ENCODE measurements at places on chromosomes 1 and 21.

DNA sequence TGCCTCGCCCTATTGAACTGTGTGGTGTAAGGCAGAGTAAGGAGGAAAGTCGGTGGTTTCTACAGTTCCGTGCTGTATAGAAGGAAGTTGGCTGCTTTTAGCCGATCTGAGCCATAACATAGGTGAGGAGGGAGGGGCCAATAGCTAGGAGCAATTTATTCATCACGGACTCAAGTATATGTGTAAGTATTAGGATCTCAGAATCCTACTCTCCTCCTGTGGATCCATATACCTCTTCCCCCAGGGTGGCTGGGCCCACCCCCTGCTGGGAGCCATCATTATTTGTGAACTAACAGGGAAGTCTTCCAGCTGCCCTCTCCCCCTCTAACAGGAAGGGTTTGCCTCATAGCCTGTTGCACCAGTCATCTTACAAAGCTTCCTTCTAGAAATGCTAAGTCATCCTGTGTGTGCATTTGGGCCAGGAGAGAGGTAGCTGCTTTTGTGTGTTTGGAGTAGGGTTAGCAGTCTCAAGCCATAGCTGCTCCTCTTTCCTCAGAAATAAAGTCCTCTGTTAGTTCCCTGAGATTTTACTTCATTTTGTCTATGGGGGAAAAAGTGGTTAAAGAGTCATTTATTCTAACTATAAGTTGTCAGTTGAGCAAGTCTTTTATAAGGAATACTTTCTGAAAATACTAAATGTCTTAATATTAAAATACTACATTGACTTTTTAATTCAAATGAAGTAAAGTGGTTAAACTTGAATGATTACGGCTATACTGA is 14.9 kb upstream of the CENPS start:
- DNase-seq = no peak

DNA sequence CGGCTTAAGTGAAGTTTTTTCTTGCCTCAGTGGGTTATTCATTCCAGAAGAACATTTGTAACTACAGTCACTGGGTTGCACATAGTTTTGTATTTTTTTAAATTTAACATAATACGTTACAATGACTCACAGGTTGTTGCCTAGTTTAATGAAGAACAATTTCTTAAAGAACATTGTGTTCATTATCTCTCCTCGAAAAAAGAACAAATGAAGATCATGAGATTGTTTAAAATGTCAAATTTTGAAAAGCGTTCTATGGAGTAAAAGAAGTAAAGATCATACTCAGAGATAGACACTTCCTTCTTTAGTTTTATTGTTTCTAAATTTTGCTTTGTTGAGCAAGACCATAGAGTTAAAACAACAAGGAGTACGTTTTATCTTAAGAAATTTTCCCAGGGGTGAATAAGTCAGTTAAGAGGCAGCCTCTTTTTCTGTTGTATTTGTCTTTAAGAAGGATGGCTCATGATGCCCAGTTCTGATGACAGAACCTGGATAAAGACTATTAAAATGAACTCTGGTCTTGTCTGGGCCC is 10.5 kb upstream of the SLAMF1 start:
- no peak for DNase-seq

- no peak for DNase-seq
Measured at GRCh38 chr1:157132616-157133167, 5.5 kb downstream of the ETV3 start.

GRCh38 chr1:11428789-11429188 is 50.2 kb upstream of the DISP3 start:
- DNase-seq = no peak

DNA sequence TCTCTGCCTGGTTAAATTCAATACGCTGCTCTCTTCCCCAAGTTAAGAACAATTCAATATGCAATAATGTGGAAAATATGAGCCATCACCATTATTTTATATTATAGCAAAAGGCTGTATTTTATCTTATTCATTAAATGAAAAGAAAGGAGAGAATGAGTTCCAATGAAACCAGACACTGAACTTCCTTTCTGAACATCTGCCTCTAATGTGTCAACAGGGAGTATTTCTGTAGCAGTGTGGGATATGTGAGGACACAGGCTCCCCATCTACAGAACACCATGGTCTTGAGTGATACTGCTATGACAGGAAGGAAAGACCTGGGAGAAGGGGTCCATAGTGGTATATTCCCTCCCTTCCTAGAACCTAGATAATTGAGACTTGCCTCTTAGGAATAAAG is 46.3 kb downstream of the CASQ2 start:
- no peak for DNase-seq

GRCh38 chr1:182770232-182770631 is 19.3 kb upstream of the NPL start:
- no peak for DNase-seq

GRCh38 chr1:59769736-59770095 is 45.0 kb upstream of the HOOK1 start:
- DNase-seq = no peak

DNA sequence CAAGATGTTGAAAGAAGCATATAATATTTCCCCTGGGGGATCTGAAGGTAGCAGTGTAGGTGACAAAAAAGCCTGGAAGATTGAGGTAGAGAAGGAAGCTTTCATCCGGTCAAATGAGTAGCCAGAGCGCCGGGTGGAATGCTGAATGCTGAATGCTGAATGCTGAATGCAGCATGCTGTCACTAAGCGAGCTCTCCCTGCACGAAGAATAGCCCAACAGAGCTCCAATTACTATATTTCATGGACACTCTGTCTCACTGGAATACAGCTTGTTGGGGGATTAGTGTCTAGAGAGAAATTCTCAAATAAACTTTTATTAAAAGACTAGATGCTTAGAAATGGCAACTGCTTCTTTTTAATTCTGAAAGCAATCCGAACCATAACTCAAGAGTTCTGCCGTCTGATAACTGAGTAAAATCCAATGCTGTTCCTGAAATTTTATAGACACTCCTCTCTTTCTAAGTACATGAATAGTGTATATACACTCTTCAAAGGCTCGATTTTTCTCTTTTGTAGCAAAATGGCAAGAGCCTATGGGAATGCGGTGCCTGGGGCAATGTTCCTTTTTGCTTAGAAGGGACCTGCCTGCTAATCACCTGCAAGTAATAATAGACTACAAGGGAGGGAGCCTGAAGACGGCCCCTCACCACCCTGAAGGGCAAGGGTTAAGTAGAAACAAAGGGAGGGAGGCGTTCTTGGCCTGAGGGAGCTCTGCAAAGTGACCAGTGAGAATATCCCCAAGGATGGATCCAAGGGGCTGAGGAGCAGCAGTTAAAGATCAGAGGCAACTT is 203.7 kb upstream of the ESRRG start:
- DNase-seq = no peak

- no peak for DNase-seq
Measured at GRCh38 chr1:98104289-98104688, 183.5 kb upstream of the DPYD start.

- DNase-seq = no peak
Measured at GRCh38 chr1:234699795-234700665, 90.1 kb upstream of the IRF2BP2 start.

DNA sequence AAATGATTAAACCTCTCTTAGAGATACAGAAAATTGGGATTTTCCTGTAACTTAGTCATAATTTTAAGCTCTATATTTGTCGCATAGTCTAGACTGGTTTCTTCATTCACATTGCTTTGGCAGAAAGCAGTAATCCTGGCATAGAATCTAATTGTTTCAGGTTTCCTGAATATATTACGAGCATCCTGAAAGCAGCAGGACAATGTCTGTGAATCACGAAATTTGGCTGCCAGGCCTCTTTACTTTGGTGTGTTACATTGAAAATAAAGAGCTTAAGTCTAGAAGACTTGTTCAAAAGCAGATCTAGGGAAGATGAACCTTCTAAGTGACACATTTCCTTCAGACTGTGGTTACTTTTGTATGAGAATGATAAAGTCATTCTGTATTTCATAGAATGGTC is 72.2 kb downstream of the TDRD5 start:
- no peak for DNase-seq
